Calu3 (cell line): ENCODE measurements at places on chromosomes 2 and 18. TPM values are rescaled to one million over a fixed set of nuclear protein-coding genes. Genes with fewer than 3 reads are reported as not detected.

TUBA4B gene
- not detected in 2 replicates for total RNA-seq

PDE11A gene
- total RNA-seq = 1.4 and 2.1 TPM in 2 replicates

DYSF gene
- 1.4 and 3.2 TPM in 2 replicates for total RNA-seq

GRCh38 chr2:135076556-135076955, 24.5 kb downstream of the RAB3GAP1 start:
- DNase-seq = no peak

DNA sequence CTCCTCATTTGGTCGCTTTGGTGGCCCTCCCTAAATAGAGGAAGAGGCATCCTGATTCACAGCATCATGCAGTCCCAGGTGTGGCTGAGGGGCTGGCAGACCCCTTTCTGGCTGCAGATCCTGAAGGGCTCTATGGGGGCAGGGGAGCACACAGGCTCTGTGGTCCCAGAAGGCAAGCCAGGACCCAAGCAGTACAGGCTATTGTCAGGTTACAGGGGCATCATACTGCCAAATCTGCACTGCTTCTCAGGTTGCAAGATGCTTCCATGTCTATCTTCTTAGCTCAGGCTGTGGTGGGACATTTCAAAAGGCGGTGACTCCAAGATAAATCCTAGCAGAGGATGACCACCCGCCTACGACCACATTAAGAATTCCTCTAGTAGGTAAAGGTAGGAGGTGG, 54.3 kb downstream of the TTC32 start:
- no peak for DNase-seq

DNA sequence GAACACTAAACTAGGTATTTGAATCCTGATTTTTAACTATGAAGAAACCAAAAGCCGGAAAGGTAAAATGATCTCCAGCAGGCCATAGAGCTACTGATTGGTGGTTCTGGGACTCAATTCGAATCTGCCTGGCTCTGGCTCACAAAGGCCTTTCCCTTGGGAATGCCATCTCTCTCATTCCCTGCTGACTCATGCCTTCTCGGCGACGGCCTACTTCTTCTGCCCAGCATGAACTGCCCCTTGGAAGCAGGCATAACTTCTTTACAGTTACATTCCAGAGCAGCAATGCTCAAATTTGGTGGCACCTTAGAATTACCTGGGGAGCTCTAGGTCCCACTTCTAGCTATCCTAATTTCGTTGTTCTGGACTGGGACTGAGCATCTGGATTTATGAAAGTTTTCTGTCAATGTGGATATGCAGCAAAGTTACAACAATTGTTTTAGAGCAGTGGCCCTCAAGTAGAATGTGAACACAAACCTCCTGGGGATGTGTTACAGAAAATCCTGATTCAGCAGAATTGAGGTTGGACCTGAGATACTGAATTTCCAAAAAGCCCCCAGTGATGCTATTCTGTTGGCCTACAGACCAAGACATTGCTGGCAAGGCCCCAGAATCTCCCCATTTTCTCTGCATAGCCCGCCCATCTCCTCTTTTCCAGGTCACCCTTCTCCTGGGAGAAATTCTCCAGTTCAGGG, 261.1 kb downstream of the CNTNAP5 start:
- DNase-seq = no peak

SOX11 gene
- not detected in 2 replicates for total RNA-seq

GRCh38 chr2:59892398-59892797, 661.1 kb downstream of the BCL11A start:
- no peak for DNase-seq

- no peak for DNase-seq
Observed at GRCh38 chr2:2689306-2689705, 358.2 kb upstream of the MYT1L start.
